HFFc6 (cell line): ENCODE measurements at places on chromosomes 7 and 10. TPM values are rescaled to one million over a fixed set of nuclear protein-coding genes. Genes with fewer than 3 reads are reported as not detected.

WASHC2C gene
- 31.1 to 39.1 TPM (median 33.5 TPM) in 3 replicates for total RNA-seq

ADRA2A gene
- total RNA-seq = not detected in 3 replicates

INHBA gene
- total RNA-seq = 18.3 to 29.0 TPM (median 26.3 TPM) in 3 replicates

ODAD2 gene
- 10.3 to 19.9 TPM (median 11.0 TPM) in 3 replicates for total RNA-seq

IFIT2 gene
- total RNA-seq = 7.5 to 13.0 TPM (median 9.2 TPM) in 3 replicates

IL2RA gene
- total RNA-seq = not detected in 3 replicates

VWA2 gene
- total RNA-seq = 0.07 TPM in 1 of 3 replicates, not detected in the others

OR2A12 gene
- total RNA-seq = not detected in 2 replicates

DMTF1 gene
- total RNA-seq = 24.5 to 31.4 TPM (median 29.9 TPM) in 3 replicates

MYH16 gene
- total RNA-seq = 0.06 TPM in 1 of 3 replicates, not detected in the others

MMRN2 gene
- total RNA-seq = 0.76 to 1.5 TPM (median 1.1 TPM) in 3 replicates

STOX1 gene
- not detected in 3 replicates for total RNA-seq

SLC39A12 gene
- total RNA-seq = not detected in 2 replicates

SPACDR gene
- 0.66 and 1.3 TPM in 2 replicates for total RNA-seq

TMEM196 gene
- not detected in 3 replicates for total RNA-seq

BICC1 gene
- total RNA-seq = 61.7 to 62.3 TPM (median 61.8 TPM) in 3 replicates

NUTM2E gene
- 0.08 TPM in 1 of 3 replicates, not detected in the others for total RNA-seq

TEX36 gene
- 0.29 TPM in 1 of 3 replicates, not detected in the others for total RNA-seq

SPDYE16 gene
- total RNA-seq = 0.09 TPM in 1 of 3 replicates, not detected in the others

STEAP2 gene
- 10.2 to 16.2 TPM (median 12.8 TPM) in 3 replicates for total RNA-seq

KLLN gene
- 0.76 and 0.77 TPM in 2 replicates for total RNA-seq

VAX1 gene
- not detected in 3 replicates for total RNA-seq

PPP1R3C gene
- 38.1 to 60.4 TPM (median 58.8 TPM) in 3 replicates for total RNA-seq

TFEC gene
- 0.13 TPM in 1 of 3 replicates, not detected in the others for total RNA-seq

TACC2 gene
- 16.1 to 18.1 TPM (median 17.5 TPM) in 3 replicates for total RNA-seq

FBXO24 gene
- total RNA-seq = 0.18 to 0.47 TPM (median 0.18 TPM) in 3 replicates

UCMA gene
- total RNA-seq = not detected in 3 replicates

PNLIPRP2 gene
- not detected in 3 replicates for total RNA-seq

OPN4 gene
- total RNA-seq = not detected in 3 replicates

TMEM140 gene
- 1.0 and 1.7 TPM in 2 replicates for total RNA-seq

RALA gene
- total RNA-seq = 46.0 to 58.2 TPM (median 50.4 TPM) in 3 replicates

EBLN1 gene
- not detected in 3 replicates for total RNA-seq

AKR1C4 gene
- total RNA-seq = not detected in 3 replicates

DLX5 gene
- total RNA-seq = not detected in 3 replicates

SLC26A3 gene
- 0.14 TPM in 1 of 3 replicates, not detected in the others for total RNA-seq

CFAP46 gene
- total RNA-seq = 0.17 to 1.3 TPM (median 1.2 TPM) in 3 replicates

ZPBP gene
- not detected in 3 replicates for total RNA-seq

HTR7 gene
- 0.24 to 0.41 TPM (median 0.30 TPM) in 3 replicates for total RNA-seq

TUBB8 gene
- total RNA-seq = not detected in 2 replicates

DNAJB9 gene
- 13.8 to 21.7 TPM (median 19.8 TPM) in 3 replicates for total RNA-seq

GPR26 gene
- total RNA-seq = not detected in 3 replicates

SCIN gene
- total RNA-seq = 1.3 to 50.8 TPM (median 1.7 TPM) in 3 replicates

CREB5 gene
- total RNA-seq = 0.61 to 0.84 TPM (median 0.78 TPM) in 3 replicates
